ENCODE measurements at places on chromosomes 13 and 19. TPM values are rescaled to one million over a fixed set of nuclear protein-coding genes. Genes with fewer than 3 reads are reported as not detected.
A peak's percentile ranks its signal among the peaks of the same experiment; 100 is the strongest.

Gene EID2B
- 5.8 TPM for total RNA-seq

Gene DOCK6
- total RNA-seq = 2.9 TPM

Gene ANGPTL4
- not detected for total RNA-seq

Gene CLEC11A
- total RNA-seq = 56.9 TPM

Gene LILRA2
- total RNA-seq = not detected

Gene PRTN3
- total RNA-seq = not detected

Gene GJB6
- not detected for total RNA-seq

Gene SYCN
- total RNA-seq = not detected

- DNase-seq = no peak
Observed at GRCh38 chr13:29760544-29760943, 89.9 kb downstream of the UBL3 start.

- DNase-seq = no peak
Observed at GRCh38 chr13:61144301-61144700, 271.3 kb downstream of the PCDH20 start.

DNA sequence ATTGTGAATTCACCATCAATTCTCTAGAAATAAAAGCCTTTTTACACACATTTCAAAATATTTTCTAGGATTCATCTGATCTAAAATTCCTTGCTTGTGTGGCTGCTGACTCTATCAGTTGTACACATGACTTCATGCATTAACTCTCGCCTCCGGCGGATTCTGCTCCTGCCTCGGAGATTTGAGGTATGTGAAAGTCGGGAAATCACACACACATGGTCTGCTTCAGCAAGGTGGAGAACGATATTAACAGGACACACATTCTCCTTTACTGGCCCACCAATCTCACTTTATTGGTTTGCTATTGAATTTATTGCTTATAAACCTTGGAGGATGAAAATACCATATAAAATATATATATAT lies 855.7 kb downstream of the SLITRK5 start:
- no peak for DNase-seq

DNA sequence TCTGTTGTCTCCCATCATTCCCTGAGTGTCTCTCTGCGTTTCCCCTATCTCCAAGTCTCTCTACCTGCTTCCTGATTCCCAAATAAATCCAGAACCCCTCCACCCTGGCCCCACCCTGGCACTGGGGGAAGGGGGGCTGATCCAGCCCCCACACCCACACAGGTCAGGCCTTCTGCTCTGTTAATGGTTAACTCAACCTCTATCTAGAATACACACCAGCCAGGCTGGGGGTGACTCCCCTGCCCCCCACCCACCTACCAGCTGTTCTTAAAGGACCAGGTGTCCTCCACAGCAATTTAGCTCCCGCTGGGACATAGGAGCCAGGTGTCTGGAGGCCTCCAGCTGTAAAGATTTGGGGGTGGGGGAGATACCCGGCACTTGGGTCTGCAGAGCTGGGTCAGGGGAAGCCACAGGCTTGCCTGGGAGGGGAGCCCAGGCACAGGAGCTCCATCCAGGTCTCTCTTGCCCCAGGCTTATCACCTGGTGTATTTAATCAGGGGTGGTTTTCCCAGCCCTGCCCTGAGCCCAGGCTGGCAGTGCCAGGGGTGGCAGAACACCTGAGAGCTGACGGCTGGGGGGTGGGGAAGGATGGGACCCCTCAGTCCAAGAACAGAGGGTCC lies 3.9 kb downstream of the IRF2BP1 start:
- no peak for DNase-seq

- no peak for DNase-seq
Observed at GRCh38 chr13:106911627-106912026, 343.7 kb upstream of the ARGLU1 start.

DNA sequence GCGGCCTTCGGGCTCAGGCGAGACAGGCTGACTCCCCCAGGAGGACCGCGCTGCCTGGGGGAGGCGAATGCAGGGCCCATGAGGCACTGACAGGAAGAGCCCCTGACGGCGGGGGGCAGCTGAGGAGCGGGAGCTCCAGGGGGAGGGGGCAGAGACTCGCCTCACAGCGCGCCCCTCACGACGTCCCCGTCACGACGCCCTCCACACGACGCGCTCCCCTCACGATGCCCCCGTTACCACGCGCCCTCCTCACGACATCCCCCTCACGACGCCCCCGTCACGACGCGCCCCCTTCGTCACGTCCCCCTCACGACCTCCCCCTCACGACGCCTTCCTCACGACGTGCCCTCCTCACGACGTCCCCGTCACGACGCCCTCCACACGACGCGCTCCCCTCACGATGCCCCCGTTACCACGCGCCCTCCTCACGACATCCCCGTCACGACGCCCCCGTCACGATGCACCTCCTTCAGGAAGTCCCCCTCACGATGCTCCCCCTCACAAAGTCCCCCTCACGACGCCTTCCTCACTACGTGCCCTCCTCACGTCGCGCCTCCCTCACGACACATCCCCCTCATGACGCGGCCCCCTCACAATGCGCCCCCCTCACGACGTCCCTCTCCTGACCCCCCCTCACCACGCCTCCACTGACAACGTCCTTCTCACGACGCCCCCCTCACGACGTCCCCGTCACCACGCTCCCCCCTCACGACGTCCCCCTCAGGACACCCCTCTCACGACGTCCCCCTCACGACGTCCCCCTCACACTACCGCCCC lies 99.6 kb downstream of the ING1 start:
- no peak for DNase-seq

DNA sequence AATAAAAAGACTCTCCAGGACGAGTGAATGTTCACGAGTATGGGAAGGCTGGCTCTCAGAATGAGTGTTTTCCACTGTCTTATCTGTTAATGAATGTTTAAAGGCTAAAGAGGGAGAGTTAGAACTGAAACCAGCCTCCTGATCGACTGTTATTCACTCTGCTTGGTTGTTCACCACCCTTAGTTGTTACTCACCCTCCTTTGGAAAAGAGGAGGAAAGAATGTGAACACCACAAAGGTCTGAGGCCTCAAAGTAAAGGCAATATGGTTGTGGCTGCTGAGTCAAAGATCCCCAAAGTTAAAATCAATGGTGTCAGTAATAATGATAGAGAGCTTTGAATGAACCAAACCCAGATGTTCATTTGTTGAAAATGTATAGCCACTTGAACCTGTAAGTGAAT lies 1793.2 kb upstream of the PCDH20 start:
- DNase-seq = no peak

- no peak for DNase-seq
Observed at GRCh38 chr13:50766013-50766412, 77.5 kb downstream of the DLEU7 start.

DNA sequence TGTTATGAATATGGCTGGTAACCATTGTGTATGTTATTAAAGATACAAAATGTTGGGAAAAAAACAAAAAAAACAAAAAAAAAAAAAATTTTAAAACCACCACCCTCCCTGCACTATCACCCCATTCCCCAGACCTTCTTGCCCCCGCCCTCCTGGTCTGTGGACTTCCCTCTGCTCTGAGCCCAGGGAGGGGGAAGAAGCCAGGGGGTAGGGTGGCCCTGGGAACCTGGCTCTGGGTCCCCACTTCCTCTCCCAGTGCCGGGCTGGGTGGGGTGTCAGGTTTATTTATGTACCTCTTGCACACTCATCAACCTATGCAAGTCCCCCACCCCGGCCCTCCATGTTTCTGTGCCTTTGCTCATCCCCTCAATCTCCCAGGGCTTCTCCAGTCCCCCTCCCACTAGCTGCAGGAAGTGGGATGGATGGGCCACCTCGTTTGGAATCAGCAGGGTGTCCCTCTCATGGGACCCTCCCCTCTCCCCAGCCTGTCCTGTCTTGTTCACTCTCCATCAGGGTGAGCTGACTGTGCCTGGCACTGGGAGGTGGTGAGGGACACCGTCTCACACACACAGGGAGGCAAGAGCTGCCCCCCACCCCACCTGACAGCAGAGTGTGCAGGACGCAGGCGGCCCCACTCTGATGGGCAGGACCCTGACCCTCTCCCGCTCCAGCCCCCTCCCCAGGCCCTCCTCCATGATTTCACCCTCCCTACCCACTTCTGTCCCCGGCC lies 5.9 kb downstream of the PAF1 start:
- no peak for DNase-seq

- no peak for DNase-seq
Observed at GRCh38 chr13:67275351-67275960, 45.3 kb upstream of the PCDH9 start.

DNA sequence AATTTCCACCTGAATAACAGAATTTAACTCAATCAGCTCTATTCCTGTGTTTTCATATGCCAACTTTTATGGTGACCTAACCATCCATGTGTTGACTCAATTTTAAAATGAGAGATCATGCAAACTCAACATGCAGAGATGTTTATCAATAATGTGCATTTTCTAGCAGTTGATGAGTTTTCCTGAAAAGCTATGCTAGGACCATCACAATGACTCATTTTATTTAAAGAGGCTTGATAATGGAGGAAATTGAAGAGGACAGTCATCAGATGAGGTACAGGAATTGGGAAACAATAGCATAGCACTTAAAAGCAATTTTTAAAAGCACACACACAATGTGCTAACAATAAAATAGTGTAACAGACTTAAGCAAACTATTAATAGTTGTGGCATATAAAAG lies 127.1 kb downstream of the VWA8 start:
- no peak for DNase-seq

GRCh38 chr19:49151267-49152118 lies 3.7 kb downstream of the HRC start:
- peak; percentile 83 for DNase-seq

- DNase-seq = peak; percentile 88
Observed at GRCh38 chr13:106104281-106104901, 431.1 kb downstream of the EFNB2 start.

GRCh38 chr19:51462681-51463080 lies 4.4 kb upstream of the SIGLEC8 start:
- no peak for DNase-seq

DNA sequence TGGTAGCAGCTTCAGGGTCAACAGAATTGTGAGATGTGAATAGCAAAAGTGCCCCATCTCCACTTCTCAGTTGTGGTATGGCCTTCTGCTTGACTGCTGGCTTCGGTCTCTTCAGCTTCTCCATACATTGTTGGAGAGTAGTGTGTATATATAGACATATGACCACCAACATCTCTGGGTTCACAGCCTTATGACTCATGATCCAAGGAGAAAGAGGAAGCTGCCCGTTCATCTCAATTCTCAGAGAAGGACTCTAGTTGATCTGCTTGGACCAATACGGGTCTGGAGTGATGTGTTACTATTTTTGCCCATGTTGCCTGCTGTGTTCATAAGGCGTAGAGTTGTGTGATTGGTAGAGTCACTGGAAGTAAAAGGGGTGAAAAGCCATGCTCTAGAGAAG lies 3.6 kb upstream of the COMMD6 start:
- DNase-seq = no peak

DNA sequence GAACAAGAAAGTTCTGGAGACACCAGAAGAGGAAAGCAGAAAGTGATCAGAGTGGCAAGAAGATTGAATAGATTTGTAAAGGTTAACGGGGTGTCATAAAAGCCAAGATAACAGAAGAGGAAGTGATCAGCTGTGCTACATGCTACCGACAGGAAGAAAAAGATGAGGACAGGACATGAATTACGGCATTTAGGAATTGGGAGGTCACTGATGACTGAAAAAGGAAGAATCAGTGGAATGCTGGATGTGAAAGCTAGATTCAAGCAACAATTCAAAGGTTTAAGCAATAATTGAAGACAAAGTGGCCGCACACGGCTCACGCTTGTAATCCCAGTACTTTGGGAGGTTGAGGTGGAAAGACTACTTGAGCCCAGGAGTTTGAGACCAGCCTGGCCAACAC lies 15.1 kb downstream of the ZNF160 start:
- no peak for DNase-seq

GRCh38 chr19:35509861-35510625 lies 3.4 kb downstream of the DMKN start:
- peak; percentile 86 for DNase-seq

DNA sequence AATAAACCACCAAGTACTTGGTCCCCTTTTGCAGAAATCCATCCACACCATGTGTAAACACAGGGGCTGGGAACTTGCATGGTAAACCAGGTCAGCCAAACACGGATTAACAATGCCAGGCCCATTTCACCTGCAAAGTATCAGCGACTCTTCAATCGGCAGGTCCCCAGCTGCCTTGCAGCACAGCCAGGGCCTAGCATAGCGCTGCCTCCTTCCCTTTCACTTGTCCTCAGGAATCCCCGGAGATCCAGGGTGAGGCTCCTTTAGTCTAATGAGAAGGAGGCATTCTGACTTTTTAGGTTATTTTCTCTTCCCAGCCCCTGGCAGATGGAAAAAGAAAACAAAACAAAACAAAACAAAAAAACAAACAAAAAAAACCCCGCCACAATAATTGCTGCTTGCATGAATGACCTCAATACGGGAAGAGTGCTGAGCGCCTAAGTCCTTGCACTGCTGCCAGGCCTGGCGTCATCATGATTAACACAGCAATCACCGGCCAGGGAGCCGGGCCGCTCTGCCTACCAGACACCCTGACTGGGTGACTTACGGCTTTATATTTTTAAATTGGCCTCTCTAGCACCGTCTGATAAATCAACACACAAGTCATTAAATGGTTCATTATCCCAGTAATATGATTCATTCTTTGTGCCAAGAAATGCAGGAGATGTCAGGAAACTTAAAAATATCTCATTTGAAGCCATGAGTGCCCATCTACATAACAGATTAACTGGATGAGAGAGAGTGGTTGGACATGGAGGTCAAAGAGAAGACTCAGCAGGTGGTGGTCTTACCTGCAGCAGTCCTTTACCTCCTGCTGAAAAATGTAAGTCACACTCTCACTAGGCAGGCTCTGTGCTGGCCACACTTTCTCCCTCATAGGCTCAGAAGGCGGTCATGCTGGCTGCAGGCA lies 692.7 kb downstream of the UQCRFS1 start:
- DNase-seq = peak; percentile 74

DNA sequence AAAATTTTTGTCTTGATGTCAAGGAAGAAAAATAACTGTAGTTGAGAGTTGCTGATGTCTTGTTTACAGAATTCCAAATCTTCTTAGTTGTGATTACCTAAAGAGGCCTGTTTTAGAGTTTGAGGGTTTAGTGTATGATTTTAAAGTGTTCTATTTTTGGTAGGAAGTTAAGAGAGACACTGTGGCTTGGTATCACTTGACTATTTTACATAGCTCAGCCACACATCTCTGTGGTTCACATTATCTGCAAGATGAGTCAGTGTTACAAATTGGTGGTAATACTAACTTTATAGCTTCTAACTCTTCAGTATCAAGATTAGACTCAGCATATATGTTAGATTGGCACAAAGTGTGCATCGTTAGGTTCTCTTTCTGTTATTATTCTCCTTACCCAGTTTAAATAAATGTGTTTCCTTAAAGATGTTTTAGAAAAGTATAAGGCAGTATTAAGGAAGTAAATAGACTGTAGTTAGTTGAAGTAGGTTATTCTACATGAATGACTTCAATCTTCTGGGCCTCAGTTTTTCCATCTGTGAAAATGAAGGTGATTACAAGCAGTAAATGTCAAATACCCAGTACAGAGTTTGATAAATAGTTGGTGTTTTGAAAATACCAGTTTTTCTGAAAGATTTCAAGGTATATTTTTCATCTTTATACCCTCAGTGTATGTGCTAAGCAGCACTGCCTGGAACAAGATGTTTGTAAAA lies 33.4 kb downstream of the COG6 start:
- DNase-seq = peak; percentile 4

DNA sequence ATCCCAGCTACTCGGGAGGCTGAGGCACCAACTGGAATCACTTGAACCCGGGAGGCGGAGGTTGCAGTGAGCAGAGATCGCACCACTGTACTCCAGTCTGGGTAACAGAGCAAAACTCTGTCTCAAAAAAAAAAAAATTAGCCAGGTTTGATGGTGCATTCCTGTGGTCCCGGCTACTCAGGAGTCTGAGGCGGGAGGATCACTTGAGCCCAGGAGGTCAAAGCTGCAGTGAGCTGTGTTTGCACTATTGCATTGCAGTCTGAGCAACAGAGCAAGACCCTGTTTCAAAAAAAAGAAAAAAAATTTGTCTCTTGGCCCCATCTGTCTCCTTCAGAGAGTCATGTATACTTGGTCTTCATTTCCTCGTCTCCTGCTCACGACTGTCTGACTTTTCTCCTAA lies 1.6 kb downstream of the CCDC97 start:
- DNase-seq = no peak
